ENCODE measurements at places on chromosomes 1 and 21.
A peak's percentile ranks its signal among the peaks of the same experiment; 100 is the strongest.

DNA sequence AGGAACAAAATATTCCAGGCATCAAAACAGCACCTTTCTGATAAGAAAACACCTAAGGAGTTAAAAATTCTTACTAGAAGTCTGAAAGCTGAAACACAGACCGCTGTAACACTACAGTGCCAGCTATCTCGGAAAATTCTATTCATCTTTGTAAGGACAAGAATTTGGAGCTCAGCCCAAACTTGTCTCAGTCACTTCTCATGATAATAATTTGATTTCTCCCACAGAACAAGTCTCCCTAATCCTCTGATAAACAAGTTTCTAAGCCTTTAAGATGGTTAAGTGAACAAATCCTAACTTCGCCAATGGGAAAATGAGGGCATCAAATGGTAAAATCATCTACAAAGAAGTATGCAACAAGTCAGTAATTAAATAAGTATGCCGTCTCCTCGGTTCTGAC lies 59.9 kb downstream of the SIPA1L2 start:
- DNase-seq, result no peak

- no peak for DNase-seq
These were observed 557.2 kb upstream of the BEND5 start for GRCh38 chr1:49333906-49334305.

DNA sequence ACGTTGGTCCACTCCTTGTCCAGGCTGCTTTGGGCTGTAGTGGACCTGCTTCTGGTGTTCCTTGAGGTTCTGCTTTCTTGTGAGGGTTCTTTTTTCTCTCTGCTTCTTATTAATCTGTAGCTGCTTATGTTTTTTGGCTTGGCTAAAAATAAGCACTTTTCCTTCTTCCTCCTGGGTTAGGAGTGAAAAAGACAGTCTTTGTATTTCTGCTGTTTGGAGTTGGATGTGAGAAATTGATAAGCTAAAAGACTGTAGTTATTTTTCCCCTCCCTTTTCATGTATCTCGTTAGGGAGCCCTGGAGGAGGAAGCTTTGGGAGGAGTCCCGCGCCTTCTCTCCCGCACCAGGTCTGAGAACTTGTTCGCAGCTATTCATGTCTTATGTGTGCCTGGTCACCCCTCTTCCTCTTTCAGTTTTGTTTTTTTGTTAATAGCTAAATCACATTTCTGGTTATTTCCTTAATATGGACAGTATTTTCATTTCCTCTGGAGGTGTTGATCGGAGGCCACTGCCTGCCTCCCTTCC lies 79.0 kb downstream of the GALNT2 start:
- DNase-seq, result no peak

GRCh38 chr1:202007805-202008489 lies 2.4 kb upstream of the ELF3 start:
- DNase-seq, result no peak

DNA sequence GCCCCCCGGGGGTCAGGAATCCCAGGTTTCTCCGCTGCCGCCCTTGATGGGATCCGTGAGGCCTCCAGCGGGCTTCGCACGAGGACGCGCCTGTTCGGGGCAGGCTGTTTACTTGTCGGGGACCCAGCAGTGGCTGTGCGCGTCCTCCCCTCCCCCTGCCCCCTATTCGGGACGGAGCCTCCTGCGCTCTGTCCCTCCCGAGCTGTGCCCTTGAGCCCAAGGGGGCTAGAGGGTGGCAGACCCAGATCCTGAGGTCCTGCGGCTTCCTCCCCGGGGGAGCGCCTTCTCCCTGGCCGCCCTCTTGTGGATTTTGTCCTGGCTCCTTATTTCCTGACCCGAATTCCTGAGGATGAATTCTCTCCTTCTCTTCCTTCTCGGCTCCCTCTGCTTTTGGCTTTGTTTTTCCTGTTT lies 38.4 kb downstream of the PIK3CD start:
- no peak for DNase-seq

- DNase-seq, result no peak
These were observed 31.7 kb downstream of the CHML start for GRCh38 chr1:241608379-241609033.

- peak; percentile 73 for DNase-seq
These were observed 7.1 kb upstream of the TPM3 start for GRCh38 chr1:154198756-154199562.

DNA sequence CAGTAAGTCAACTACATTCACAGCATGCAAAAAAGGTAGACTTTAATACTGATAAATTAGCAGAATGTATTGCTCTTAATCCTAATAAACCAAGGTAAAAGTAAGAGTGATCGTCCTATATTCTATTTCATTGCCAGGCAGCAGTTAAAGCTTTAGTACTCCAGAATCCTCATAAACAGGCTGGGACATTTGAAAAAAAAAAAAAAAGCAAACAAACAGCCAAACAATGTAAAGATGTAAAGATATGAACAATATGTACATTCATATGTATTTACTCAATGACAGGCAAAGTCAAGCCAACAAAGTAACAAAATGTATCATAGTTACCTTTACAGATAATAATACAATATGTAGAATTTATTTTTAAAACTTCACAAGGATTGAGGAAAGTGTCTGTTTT lies 383.6 kb downstream of the COL11A1 start:
- DNase-seq, result no peak

DNA sequence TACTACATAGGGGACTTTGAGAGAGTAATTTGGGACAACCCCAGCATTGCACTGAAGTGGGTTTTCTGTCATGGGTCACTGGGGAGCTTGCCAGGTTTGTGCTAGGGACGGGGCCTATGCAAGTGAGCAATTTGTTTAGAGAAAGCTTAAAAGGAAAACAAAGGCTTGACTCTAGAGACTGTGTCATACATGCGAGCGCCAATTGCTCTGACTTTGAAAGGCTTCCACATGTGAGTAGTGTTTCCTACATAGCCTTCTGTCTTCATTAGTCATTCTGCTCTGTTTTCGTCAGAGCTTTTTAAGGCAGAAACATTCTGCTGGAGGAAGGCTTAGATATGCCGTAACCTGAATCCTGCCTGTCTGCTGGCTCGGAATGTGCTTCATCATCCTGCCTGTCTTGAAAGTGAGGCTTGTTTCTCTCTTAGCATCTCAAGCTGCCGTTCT lies 28.4 kb downstream of the TRIM45 start:
- DNase-seq, result no peak
